Stimulated activated naive CD4-positive, alpha-beta T cell (primary cell): ENCODE measurements at places on chromosomes 13 and 19.

DNA sequence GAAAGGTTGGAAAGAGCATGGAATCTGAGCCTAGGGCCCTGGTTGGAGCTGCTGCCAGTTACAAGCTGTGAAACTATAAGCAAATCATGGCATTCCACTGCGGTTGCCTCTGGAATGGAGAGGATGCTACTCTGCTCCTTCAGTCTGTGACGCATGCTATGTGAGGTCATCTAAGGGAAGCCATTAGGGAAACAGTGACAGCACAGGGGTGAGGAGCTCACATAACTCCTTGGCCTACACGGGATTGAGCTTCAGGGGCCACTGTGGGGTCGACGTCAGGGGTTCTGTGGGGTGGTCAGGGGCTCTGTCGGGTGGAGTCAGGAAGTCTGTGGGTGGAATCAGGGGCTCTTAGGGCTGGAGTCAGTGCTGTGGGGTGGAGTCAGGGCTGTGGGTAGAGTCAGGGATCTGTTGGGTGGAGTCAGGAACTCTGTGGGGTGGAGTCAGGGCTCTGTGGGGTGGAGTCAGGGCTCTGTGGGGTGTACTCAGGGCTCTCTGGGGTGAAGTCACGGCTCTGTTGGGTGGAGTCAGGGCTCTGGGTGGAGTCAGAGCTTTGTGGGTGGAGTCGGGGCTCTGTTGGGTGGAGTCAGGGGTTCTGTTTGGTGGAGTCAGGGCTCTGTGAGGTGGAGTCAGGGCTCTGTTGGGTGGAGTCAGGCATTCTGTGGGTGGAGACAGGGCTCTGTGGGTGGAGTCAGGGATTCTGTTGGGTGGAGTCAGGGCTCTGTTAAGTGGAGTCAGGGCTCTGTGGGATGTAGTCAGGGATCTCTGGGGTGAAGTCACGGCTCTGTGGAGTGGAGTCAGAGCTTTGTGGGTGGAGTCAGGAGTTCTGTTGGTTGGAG is 35.8 kb upstream of the MEDAG start:
- no peak for DNase-seq

DNA sequence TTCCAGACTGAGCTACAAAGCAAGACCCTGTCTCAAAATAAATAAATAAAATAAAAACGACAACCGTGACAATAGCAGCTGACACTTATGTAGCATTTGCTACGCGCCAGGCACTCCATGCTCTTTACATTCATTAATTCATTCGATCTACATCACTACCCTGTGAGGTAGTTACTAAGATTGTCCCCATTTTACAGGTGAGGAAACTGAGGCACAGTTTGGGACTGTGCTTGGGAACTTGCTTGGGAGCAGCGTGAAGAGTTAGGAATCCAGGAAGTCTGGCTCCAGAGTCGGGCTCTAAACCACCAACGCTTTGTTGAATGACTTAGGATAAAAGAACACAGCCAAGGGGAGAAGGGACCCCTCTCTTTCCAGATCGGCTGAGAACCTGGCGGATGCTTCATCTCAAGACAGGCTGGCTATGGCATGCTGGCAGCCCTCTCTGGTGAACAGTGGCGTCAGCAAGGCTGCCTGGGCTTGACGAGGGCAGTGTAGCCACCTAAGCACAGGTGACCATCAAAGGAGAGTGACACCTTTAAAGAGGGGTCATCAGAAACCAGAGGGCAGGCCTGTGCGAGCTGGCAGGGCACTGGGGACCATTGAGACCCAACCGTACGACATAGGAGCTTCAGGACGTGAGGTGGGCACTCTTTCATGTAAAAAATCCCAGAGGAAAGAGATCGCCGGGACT is 591 bp downstream of the DOHH start:
- no peak for DNase-seq

- DNase-seq: no peak
Measured at GRCh38 chr19:4695224-4695731, 25.1 kb upstream of the MYDGF start.

DNA sequence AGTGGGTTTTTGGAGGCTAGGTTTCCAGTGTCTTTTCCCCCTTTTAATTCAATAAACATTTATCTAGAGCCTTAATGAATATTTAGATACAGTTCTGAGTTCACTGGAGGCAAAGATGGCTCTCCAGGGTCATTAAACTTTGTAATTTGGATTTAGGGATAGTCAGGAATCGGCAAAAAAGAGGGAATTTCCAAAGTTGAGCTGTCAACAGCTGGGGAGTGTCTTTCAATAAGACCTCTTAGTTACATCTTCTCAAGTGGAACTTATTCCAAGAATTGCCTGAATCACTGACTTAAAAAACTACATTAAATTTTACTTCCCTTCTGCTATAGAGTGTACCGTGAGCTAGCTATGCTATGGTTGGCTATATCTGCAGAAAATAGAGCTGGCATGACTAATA is 2.0 kb downstream of the LRCH1 start:
- DNase-seq: no peak

DNA sequence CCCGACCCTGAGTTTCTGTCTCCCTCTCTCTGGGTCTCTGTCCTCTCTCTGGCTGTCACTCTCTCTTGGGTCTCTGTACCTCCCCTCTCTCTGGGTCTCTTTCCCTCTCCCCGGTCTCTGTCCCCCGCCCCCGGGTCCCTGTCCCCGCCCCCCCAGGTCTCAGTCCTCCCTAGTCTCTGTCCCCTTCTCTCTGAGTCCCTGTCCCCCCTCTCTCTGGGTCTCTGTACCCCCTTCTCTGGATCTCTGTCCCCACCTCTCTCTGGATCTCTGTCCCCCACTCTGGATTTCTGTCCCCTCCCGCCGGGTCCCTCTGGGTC is 2.3 kb upstream of the FTL start:
- DNase-seq: no peak

- DNase-seq: no peak
Measured at GRCh38 chr19:50778906-50779430, 8.7 kb downstream of the GPR32 start.

DNA sequence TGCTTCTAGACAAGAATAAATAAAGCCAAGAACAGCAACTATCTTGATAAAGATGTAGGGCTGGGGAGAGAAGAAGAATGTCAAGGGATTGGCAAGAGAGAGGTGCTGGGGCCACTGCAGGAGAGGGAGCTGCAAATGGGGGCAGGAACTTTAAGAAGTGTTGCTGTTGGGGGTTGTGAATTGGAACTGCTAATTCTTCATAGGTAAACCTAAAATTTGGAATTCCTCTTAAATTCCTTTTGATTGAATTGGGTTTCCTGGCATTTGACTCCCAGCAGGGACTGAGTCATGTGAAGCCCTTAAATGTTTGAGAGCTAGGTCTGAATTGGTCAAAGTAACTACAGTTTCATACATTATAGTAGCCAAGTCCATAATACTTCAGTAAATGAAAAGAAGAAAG is 305.6 kb upstream of the TMTC4 start:
- no peak for DNase-seq

- DNase-seq: no peak
Measured at GRCh38 chr19:37227996-37228395, 10.0 kb downstream of the ZNF383 start.

- no peak for DNase-seq
Measured at GRCh38 chr13:55440465-55441085, 1700.1 kb upstream of the PRR20A start.

DNA sequence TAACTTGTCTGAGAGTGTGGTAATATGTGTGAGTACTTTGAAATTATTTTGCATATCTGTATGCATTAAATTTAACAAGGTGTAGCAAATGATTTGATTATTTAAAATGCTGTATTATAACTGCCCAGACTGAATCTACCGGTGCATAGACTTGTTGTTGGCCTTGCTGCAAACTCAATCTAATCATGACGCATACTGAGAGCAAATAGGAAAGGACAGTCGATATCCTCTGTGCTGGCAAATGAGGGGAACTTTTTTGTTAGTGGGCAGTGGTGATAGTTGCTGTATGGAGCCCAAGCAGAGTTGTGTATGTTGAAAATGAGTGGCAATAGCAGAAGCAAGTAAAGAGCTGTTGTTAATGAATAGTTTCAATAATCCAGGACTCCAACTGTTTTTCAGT is 127.4 kb downstream of the LMO7 start:
- DNase-seq: no peak

DNA sequence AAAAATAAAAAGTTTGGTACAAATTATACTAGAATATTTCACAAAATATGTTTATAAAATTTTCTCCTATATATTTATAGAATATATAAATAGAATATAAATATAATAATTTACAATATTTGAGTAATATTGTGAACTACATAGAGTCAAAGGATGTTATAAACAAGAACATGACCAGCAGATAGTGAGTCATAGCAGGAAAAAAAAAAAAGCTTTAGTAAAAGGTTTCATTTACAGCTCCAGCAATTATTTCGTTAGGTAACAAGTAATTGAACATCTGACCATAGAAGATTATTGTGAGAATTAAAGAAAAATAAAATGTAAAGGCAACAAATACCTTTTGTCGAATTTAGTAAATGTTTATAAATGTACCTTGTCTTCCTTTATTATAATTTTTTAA is 864.1 kb downstream of the PCDH17 start:
- DNase-seq: no peak

GRCh38 chr13:20738616-20739015 is 35.1 kb downstream of the IL17D start:
- DNase-seq: no peak

DNA sequence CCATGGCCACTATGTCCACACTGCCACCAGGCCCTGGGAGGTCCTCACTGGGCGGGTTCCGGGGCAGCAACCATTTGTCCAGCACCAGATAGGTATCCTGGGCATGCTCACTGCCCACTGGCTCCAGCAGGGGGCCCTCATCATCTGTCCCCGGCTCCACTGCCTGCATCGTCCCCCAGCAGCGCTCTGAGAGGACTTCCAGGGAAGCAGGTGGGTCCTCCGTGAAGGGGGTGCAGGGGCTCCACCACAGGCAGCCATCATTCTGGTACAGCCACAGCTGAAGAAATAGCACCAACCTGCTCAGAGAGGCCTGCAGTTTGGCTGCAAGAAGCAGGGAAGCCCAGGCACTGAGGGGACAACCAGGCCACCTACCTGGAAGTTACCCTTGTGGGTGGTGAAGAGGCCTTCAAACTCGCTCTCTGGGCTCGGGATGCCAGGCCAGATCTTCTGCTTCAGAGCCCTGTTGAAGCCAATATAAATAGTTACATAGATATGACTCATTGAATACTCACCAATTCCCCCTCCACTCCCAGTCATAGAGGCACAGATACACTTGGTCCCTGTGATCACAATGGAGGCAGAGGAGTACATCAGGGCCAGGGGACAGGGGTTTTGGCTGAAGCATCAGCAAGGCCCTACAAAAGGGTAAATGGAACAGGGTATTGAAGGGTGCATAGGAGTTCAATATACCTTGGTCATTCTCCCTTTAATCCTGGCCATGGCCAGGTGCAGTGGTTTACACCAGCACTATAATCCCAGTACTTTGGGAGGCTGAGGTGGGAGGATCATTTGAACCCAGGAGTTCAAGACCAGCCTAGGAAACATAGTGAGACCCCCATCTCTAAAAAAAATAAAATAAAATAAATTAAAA is 4.1 kb downstream of the SWSAP1 start:
- DNase-seq: no peak

DNA sequence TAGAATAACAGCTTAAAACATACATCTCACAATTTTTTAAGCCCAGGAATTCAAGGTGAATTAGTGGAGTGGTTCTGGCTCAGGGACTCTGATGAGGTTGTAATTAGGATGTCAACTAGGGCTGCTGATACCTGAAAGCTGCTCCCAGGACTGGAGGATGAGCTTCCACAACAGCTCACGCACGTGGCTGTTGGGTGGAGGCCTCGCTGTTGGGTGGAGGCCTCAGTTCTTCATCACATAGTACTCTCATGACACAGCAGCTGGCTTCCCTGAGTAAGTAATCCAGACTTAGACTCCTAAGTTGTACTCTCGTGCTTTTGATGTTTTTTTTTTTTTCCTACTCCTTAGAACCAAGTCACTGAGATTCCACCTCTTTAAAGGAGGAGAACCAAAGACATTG is 577.1 kb upstream of the PRR20A start:
- no peak for DNase-seq

- DNase-seq: no peak
Measured at GRCh38 chr13:31038834-31039552, 106.5 kb downstream of the TEX26 start.

DNA sequence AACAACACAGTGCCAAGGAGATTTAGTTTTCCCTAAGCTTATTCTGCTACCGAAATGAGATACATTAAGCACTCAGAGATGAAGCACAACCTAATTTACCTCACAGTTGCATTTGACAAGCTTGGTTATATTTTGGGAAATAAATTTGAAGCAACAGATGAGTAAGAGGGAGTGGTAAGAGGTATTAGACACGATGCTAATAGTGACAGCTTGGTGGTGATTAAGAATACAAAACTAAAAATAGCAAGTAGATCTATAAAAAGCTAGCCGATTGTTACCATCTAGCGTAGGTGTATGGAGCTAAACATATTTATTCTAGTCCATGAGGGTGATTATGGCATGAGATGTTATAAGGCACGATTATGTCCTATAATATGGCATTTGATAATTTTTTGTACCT is 208.5 kb downstream of the PCCA start:
- DNase-seq: no peak

- DNase-seq: no peak
Measured at GRCh38 chr19:41546386-41546789, 29.6 kb upstream of the CEACAM21 start.

DNA sequence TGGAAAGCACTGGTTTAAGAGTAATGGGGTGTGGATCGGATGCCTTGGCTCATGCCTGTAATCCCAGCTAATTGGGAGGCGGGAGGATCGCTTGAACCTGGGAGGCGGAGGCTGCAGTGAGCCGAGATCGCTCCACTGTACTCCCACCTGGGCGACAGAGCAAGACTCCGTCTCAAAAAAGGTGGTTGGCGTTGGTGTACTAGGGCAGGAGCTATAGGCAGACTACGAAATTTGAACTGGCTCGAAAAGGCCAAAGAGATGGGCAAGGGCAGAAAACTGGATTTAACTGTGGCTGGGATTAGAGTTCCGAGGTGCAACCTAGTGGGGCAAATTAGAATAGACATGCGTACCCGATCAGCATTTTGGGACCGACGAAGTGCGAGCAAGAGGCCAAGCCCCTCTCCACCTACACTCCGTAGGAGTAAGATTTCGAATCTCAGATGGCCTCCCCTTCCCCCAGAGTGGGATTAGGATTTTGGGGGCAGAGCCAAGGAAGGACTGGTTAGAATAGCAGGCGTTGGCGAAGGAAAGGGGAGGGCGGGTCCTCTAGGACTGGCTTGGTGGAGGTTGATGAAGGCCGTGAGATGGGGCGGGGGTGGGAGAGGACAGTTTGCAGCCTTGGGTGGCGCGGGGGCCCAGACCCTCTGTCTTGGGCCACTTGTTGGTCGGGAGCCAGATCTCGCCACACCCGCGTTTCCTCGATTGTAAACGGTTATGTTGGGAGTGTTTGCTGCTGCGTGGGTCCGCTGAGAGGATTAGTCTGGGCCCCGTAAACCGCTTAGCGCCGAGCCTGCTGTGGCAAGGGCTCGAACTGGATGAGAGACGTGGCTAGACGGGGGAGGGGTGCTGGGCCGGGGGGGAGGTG is 2.0 kb upstream of the INAFM1 start:
- no peak for DNase-seq

GRCh38 chr13:52651897-52652195 is 790 bp upstream of the SUGT1 start:
- no peak for DNase-seq

GRCh38 chr19:5692723-5693194 is 2.7 kb downstream of the RPL36 start:
- no peak for DNase-seq
